Stimulated activated CD8-positive, alpha-beta memory T cell treated with anti-CD3 and anti-CD28 coated beads, Interleukin-15, amount 100 ng/mL, for 1 hour (primary cell): ENCODE measurements at places on chromosomes 1 and 21.

DNA sequence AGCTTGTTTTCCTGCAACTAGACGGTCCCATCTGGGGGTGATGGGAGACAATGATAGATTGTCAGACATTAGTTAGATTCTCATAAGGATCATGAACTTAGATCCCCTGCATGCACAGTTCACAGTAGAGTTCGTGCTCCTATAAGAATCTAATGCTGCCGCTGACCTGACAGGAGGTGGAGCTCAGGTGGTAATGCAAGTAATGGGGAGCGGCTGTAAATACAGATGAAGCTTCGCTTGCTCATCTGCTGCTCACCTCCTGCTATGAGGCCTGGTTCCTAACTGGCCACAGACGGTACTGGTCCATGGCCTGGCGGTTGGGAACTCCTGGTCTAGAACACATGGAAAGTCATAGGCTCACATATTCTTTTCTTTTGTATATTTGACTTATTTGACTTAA lies 42.0 kb downstream of the NIBAN1 start:
- no peak for DNase-seq

DNA sequence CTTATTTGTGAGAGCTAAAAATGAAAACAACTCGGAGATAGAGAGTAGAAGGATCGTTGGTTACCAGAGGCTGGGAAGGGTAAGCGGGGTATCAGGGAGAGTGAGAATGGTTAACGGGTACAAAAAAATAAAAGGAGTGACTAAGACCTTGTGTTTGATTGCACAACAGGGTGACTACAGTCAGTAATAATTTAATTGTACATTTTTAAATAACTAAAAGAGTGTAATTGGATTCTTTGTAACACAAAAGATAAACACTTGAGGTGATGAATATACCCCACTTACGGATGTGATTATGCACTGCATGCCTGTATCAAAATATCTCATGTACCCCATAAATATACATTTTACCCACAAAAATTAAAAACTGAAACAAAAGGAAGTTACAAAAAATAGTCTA lies 29.4 kb downstream of the FOXJ3 start:
- no peak for DNase-seq

DNA sequence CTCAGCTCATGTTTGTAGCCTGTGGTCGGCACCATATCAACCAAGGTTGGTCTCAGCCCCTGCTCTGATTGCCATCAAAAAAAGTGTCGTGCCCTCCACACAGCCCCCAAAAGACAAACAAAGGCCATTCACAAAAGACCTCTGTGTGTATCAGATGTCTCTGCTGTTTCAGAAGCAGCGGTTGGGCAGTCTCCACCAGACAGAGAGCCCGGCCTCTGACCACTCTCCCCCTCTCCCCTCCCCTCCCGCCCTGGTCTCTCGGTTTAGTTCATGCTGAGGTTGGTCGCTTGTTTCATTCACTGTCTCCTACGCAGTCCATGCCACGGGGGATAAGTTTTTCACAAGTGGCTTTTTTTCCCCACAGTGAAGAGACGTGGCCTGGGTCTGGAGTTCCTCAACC lies 27.1 kb downstream of the ACTA1 start:
- no peak for DNase-seq

DNA sequence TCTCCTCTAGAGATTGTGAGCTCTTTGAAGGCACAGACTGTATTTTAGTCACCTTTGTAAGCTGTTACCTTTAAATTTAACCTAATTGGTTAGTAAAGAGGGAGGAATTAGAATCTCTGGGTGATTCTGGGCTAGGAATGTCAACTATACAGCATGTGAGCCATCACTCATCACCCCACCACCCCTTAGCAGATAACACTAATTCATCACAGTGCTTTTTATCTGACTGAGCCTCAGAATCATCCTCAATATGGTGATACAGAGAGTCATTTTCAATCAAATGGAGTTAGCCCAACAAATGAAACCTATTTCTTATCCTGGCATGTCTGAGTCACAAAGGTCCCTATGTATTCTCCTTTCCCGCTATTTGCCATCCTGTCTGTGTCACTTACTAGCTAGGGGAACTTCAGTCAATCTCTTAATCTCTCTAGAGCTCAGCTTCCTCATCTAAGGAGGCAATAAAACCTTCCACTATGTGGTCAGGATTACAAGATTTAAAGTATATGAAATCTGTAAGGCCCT lies 13.3 kb downstream of the KCNJ10 start:
- no peak for DNase-seq

GRCh38 chr1:48043622-48044021 lies 46.4 kb upstream of the TRABD2B start:
- DNase-seq, result no peak

GRCh38 chr1:111242805-111243523 lies 15.5 kb downstream of the CHI3L2 start:
- DNase-seq, result no peak

DNA sequence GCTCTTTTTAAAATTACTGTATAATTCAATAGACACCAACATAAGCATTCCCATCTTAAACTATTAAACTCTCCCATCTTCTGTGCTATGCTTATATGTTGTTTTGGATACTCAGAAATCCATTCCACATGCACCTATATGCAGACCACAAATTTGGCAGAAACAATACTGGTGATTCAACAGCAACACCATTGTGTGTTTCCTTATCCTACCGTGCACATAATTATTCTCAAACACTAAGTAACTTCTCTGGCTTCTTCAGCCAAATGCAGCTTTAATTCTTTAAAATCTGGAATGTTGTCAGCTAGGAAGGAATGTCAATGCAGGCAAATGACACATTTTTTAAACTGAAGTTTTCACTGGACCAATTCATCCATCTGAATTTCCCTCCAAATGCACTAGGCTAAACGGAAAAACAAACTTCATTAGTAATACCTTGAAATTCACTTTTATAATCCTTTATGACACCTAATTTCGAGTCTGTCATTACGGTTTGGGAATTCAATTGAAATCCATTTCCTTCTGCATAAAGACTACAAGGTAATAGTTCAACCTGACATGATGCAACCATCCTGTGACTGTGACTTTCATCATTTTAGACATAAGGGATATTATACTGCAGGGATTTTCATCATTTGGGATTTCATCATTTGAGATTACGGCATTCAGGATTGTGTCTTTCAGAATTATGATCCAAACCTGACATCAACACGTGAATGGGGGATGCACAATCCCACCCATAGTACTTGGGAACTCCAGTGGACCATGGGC lies 308.5 kb downstream of the LTN1 start:
- DNase-seq, result no peak

GRCh38 chr1:165456114-165456513 lies 11.2 kb upstream of the RXRG start:
- no peak for DNase-seq

DNA sequence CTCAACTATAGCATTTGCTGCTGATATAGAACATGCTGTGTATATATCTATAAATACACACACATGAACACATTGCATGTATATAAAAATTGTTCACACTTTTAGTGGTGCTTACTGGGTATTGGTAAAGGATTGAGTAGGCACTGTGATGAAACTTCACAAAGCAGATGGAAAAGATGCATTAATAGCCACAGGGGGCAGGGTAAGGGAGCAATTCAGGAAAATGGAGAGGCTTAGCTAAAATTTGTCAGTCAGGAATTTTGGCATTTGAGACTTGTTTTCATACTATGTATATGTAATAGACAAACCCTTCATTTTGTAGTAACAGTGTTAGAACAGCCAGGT lies 633 bp upstream of the PPFIA4 start:
- DNase-seq, result no peak

DNA sequence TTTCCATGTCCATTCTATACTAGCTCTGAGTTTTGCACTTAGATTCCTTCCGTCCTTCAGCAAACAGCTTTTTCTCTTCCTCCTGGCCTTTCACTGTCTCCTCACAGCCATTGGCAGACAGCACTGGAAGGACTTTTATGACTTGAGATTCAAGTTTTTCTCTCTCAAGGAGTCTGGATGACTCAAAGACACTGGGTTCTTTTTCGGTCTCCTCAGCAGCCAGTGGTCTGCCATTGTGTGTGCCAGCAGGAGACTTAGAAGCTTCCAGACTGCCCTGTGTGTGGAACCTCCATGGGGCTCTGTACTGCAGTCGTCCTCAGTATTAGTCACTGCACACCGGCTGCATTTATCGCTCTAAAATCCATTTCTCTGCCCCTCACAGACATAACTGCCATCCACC lies 30.5 kb downstream of the NTNG1 start:
- no peak for DNase-seq

DNA sequence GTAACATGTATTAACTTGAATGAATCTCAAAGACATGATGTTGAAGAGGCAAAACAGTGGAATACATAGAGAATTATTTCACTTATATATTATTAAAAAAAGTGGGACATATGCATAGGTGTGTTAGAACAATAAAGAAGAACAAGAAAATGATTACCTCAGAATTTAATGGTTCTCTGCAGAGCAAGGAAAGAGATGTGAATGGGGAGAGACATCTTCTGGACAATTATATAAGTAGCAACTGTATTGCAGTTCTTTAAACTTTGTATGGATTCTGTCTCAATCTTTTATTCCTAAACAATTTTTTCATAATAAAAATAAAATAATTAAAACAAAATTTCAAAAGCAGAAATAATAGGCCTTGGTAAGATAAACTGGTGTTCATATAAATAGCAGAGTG lies 674.9 kb upstream of the ADGRL4 start:
- DNase-seq, result no peak

DNA sequence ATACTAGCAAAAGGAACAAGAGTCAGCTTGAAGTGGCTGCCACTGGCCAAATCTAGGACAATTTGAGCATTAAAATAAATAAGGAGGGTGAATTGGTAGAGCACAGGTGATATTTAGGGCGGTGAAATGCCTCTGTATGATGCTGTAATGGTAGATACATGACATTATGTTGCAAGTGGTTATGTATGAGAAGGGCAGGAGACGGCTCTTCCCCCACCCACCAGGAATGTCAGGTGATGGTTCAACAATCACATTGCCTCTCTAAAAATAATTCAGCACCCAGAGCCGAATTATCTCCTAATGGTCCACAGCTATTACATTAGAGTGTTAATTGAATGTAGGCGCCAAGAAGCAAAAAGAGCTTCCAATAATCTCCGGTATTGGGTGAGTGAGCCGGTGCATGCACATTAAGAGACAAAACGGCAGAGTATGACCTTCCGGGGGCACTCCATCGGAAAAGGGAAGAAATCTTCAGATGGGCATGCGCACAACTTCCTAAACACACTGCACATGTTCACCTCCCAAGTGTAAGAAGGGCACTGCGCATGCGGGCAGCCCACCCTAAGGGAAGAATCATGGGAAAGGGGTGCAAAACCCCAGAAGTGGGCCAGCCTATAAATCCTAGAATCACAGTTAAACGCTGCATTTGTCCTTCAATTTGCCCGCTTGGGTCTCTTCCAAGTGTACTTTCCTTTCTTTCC lies 6.8 kb upstream of the IFNAR1 start:
- DNase-seq, result no peak

DNA sequence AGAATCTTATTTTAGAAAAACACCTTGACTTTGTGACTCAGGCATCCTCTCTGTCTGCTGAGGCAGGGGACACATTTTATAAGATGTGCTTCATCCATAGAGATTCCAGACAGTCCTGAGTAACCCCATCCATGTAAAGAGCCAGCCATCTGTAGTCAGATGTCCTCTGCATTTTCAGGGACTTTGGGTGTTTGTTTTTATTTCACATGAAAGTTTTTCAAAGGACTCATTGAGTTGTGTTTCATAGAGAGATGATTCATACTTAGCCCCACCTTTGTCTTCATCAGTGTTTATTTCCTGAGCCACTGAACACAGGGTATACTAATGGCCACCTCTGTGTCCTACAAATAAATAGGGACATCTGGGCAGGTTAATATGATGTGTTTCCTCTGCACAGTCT lies 280.4 kb downstream of the CACNA1E start:
- no peak for DNase-seq

GRCh38 chr1:116952738-116953275 lies 43.1 kb downstream of the PTGFRN start:
- DNase-seq, result no peak

- DNase-seq, result no peak
Measured at GRCh38 chr1:45953934-45954847, 150.8 kb downstream of the MAST2 start.

DNA sequence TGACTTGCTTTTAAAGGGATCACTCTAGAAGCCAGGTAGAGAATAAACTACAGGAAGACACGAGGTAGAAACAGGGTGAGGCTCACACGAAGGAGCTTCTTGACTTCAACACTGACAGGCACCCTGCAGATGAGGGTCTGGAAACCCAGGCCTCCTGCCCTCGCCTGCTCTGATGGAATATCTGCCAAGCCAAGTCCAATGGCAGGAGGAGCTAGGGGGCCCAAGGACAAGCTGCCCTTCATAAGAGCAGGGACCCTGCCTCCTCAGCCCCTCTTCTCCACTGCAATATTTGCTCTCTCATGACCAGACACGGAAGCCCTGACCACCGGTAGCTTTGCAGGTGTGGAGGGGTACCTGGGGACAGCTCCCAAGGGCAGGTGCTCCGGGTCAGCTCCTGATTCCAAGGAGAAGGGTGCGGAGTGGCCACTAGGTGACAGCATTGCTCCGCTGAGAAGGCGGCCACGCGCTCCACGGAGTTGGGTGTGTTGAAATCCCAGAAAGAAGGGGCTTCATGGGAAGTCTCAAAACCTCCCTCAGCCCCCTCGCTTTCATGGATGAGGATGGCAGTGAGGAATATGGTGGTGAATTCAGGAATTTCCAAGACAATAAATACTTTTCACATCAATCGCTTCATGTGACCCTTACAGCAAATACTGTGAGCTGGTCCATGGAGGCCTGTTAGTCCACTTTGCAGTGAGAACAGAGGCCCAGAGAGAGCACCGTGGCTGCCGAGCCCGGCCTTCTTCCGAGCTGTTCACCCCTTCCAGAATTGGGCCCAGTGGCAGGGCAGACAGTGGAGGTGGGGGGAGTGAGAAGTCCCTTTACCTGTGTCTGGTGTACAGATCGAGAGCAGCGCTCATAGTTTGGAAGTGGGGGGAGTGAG lies 33.2 kb upstream of the PAX7 start:
- peak; percentile 18 for DNase-seq

- DNase-seq, result no peak
Measured at GRCh38 chr1:153928791-153929341, 6.1 kb upstream of the GATAD2B start.

DNA sequence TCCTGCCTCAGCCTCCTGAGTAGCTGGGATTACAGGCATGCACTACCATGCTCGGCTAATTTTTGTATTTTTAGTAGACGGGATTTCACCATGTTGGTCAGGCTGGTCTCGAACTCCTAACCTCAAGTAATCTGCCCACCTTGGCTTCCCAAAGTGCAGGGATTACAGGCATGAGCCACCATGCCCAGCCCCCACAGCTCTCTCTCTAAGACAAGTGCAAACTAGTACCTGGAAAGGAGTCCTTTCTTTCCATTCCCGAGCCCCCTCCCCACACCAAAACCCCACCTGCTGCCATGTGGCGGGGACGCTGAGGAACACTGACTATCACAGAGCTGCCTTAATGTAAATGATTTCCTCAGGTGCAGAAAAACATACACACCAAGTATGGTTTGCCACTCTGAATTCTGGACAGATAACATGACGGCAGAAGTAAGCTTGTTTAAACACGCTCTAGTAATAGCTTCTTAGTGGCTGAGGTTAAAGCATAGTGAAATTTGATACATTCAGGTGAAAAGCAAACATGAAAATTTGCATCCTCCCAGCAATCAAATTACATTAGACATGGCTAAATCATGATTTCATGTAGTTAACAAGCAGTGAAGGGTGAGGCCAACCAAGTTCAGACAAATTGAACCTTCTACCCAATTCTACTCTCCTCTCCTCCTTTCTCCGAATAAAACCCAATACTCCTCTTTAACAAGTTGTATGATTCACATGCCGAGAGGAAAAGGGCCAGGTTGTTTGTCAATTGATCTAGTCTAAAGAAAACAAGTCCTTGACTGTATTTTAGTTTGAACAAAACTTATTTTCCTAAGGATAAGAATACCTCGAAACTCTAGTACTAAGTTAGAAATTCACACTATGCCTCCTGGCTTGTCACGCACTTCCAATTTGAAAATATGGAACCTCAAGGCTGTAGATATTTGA lies 19.8 kb downstream of the ERRFI1 start:
- DNase-seq, result no peak
